ENCODE measurements at places on chromosomes 4 and X.
A peak's percentile ranks its signal among the peaks of the same experiment; 100 is the strongest.

DNA sequence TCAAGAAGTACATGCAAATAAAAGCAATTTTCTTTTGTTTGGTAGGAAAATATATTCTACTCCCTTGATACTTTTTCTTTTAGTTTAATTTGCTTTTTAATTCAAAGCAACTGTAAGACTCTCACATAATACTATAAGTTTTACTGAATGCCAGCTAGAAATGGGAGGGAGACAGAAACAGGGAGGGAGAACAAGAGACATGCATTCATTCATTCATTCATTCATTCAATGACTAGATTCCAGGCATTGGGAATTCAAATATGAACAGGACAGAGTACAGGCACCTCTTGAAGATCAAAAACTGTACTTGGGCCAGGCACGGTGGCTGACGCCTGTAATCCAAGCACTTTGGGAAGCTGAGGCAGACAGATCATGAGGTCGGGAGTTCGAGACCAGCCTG, 85.6 kb downstream of the THOC2 start:
- no peak for DNase-seq

- no peak for DNase-seq
Measured at GRCh38 chr4:98662626-98663225, 4.3 kb upstream of the TSPAN5 start.

DNA sequence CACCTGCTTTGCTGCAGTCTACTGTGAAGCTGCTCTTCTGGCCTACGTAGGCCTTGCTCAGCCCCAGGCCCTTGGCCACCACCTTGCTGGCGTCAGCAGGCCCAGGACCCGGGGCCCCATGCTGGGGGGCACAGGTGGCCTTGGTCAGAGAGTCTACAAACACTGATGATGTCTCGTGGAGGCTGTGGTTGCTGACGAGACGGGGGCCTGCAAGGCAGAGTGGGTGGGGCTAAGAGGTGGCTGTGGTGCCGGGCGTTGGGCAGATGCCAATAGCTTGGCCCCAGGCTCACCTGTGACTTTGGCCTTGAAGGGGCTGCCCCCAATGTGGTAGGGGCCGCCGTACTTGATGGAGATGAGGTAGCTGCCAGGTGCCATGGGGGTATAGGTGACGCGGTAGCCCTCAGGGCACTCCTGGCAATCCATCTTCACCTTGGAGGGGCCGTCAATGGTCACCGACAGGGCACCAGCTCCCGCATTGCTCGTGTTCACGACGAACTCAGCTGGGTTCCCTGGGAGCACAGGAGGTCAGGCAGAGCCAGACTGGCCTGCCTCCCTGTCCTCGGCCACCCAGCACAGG, 25.0 kb downstream of the FLNA start:
- peak; percentile 3 for DNase-seq

DNA sequence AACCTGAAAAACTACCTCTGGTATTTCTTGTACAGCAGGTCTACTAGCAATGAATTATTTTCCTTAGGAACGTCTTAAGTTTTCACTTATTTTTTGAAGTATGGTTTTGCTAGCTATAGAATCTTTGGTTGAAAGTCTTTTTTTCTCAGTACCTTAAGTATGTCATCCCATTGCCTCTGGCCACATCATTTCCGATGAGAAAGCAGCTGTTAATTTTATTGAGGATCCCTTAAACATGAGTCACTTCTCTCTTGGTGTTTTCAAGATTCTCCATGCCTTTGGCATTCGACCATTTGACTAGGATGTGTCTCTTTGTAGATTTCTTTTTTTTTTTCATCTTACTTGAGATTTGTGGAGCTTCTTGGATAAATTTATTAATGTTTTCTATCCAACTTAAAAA, 803.8 kb upstream of the AMOT start:
- peak; percentile 73 for DNase-seq

- DNase-seq: no peak
Measured at GRCh38 chr4:153792618-153793247, 3.9 kb upstream of the SFRP2 start.

DNA sequence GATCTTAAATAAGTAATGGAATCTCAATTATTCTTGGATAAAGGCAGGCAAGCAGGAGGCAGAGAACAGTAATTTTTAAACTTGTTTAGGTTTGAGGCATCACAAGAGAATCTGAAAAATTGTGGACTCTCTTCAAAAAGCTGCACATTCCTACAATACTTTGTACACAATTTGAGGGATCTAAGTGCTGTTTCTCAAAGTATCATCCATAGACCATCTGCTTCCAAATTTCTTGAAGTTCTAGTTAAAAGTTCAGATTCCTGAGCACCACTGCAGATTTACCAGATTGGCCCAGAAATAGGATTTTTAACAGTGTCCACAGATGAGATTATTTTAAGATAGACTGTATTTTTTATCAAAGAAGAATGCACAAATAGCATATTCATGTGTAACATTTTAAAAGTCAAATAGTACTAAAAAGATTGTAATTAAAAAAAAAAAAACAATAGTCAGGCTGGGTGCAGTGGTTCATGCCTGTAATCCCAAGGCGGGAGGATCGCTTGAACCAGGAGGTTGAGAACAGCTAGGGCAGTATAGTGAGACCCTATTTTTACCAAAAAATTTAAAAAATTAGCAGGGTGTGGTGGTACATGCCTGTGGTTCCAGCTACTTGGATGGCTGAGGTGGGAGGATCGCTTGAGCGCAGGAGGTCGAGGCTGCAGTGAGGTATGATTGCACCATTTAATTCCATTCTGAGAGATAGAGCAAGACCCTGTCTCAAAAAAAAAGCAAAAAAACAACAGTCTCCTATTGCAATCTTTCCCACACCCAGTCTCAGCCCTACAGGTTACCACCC, 14.2 kb upstream of the FNIP2 start:
- DNase-seq: no peak
